Aorta (tissue), 5 donors: ENCODE measurements at places on chromosomes 16 and 17. TPM values are rescaled to one million over a fixed set of nuclear protein-coding genes. Genes with fewer than 3 reads are reported as not detected.

GRCh38 chr17:35804658-35805192 lies 4.6 kb upstream of the TAF15 start:
- no peak for DNase-seq
- H3K36me3 ChIP-seq, result no peaks in the 10 kb centered on the region
- no peaks in the 10 kb centered on the region for H3K27me3 ChIP-seq
- H3K4me1 ChIP-seq, result peaks cover 3% of the 10 kb centered on the region
- no peak overlapping the region for H3K27ac ChIP-seq

- no peaks in the 10 kb centered on the region for H3K36me3 ChIP-seq
- H3K4me3 ChIP-seq, result no peak overlapping the region
- no peak for DNase-seq
- H3K4me1 ChIP-seq, result no peaks in the 10 kb centered on the region
- no peaks in the 10 kb centered on the region for H3K27me3 ChIP-seq
Measured at GRCh38 chr16:8087597-8088289, 502.6 kb downstream of the TMEM114 start.

- H3K27ac ChIP-seq, result no peak overlapping the region
- no peaks in the 10 kb centered on the region for H3K4me1 ChIP-seq
- no peaks in the 10 kb centered on the region for H3K27me3 ChIP-seq
- no peak overlapping the region for H3K4me3 ChIP-seq
Measured at GRCh38 chr17:43854498-43854897, 7.5 kb downstream of the CD300LG start.

DNA sequence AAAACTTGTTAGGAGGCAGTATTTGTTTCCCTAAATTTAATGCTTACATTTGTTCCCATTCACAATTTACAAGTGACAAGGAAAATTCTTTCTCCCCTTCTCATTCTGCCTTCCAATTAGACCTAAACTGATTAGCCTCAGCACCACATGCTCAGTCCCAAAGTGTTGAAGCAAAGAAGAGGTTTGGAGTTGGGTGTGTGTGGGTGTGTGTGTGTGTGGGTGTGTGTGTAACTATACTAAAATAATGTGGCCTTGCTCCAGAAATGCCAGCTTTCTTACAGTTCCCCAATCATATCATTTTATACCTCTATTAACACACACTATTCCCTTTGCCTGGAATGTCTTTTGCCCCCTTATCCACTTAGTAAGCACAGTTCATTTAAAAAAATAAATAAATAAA lies 6.9 kb upstream of the UTP6 start:
- H3K27ac ChIP-seq, result no peak overlapping the region
- no peaks in the 10 kb centered on the region for H3K27me3 ChIP-seq
- no peak overlapping the region for H3K4me3 ChIP-seq
- no peak for DNase-seq
- H3K36me3 ChIP-seq, result no peaks in the 10 kb centered on the region

The SLC12A3 gene
- total RNA-seq, result not detected

The ACE gene
- 30.5 TPM for total RNA-seq
